ENCODE measurements at places on chromosomes 7 and 10.

DNA sequence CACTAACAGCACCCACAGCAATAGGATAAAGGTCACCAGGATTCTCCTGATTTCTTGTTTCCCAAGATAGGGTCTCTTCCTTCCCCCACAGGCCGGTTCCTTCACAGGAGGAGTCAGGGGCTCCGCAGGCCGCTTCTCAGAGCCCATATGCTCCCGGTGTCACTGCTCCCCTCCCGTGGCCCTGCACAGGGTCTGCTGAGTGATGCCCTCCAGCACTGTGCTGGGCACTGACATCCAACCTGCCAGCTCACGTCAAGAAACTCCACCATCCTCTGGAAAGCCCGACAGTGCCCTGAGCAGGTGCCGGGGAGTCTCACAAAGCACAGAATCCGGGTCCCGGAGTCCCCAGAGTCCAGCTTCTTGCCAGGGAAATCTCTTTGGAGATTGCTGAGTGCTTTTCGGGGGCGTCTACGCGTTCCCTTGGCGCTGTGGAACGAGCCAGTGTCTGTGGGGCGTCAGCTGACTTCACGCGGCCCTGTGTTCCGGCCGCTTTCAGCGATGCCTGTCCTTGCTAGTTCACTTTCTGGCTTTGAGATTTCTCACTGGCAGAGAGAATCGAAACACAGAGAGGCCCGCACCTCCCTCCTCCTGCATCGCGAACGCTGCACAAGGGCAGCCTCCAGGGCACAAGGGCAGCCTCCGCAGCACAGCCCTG, 567.5 kb downstream of the DNAJB6 start:
- no peak for DNase-seq

- DNase-seq = no peak
Observed at GRCh38 chr10:113557903-113558321, 5.1 kb downstream of the HABP2 start.

GRCh38 chr10:97123765-97124164, 62.0 kb downstream of the SLIT1 start:
- no peak for DNase-seq

DNA sequence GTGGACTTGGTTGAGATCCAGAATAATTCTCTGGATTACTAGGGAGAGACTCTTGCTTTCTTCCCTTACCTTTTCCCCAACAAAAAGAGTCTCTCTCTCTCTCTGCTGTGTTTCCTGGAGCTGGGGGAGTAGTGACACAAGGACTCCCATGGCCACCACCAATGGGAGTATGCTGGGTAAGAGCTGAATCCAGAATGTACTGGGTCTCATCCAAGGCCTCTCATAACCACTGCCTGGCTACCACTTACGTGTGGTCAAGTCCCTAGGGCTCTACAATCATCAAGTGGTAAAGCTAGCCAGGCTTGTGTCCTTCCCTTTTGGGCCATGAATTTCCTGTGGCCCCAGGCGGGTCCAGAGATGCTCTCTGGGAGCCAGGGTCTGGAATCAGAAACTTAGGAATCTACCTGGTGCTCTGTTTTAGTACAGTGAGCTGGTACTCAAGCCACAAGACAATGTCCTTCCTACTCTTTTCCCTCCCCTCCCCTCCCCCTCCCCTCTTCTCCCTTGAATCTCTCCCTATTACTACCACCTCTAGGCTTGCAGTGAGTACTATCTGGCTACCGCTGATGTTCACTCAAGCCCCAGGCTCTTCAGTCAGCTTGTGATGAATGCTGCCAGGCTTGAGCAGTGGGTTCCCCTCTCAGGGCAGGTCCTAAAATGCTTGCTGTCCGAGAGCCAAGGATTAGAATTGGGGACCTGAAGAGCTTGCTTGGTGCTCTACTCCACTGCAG, 196.6 kb downstream of the BBS9 start:
- no peak for DNase-seq

GRCh38 chr10:122853665-122854313, 8.1 kb upstream of the CUZD1 start:
- no peak for DNase-seq

DNA sequence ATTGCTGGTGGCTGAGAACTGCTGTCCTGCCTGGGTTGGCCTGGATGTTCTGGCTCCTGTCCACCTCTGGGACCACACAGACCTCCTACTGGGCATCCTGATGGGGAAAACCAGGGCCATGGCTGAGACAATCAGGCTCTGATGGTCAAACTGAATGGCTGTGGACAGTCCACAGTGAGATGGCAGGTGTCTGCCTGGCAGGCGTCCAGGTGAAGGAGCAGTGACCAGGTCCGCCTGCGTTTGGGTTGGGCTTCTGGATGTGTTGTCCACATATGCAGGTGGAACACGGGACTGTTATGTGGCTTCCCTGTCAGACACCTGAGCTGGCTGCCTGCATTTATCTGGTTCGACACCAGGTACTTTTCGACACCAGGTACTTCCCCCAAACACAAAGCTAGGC, 241.7 kb downstream of the BUB3 start:
- no peak for DNase-seq

- DNase-seq = no peak
Observed at GRCh38 chr7:77484785-77485184, 52.3 kb upstream of the PTPN12 start.

DNA sequence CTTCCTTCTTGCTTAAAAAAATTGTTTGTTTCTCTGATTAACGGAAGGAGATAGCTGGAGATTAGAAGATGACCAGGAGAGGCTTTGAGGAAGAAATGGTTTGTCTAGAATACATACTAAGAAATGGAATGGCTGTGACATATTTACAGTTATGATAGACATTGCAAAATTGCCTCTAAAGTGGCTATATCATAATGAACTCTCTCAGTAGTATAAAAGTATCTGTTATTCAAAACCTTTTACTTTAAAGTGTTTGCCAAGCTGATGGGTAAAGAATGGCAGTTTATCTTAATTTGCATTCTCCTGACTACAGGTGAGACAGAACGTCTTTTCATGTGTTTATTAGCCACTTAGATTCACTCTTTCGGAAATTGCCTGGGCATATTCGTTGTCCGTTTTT, 28.7 kb downstream of the LRGUK start:
- no peak for DNase-seq

All from body of pancreas (tissue), 4 donors.